GM04504 (cell line): ENCODE measurements at places on chromosomes 1 and 21.

- DNase-seq = no peak
These were observed 37.0 kb upstream of the MPC2 start for GRCh38 chr1:167973832-167974231.

DNA sequence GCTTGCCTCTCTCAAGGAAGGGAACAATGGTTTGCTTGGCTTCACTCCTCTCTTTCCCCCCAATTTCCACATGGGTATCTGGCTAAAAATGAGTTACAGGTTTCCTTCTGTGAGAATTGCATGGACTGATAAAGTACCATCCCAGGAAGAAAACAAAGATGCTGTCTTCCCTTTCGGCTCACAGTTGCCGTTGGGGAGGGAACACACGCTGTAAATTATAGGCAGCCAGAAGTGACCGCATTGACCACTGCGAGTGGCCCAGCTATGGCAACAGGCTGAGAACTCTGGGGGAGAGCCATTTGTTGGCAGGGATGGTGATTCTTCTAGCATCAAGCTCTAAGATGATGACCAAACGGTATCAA lies 2.9 kb downstream of the RUNX1 start:
- no peak for DNase-seq

DNA sequence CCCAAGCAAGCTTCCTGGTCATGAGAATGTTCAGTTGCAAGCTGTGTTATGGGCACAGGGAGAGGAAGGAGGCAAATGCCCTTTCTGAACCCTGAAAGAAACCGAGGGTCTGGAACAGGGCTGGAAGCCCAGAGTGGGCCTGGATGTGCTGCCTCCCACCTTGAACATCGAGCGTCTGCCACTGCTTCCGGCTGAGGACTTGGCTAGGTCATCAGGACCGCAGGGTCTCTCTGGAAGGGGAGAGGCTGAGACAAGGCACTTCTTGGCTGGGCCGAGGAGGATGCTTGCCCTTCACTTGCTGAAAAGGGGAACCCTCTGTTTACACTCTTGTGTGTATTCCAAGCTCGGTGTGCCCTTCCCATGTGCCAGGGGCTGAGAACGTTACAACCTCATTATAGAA lies 168.0 kb upstream of the C1orf174 start:
- no peak for DNase-seq

DNA sequence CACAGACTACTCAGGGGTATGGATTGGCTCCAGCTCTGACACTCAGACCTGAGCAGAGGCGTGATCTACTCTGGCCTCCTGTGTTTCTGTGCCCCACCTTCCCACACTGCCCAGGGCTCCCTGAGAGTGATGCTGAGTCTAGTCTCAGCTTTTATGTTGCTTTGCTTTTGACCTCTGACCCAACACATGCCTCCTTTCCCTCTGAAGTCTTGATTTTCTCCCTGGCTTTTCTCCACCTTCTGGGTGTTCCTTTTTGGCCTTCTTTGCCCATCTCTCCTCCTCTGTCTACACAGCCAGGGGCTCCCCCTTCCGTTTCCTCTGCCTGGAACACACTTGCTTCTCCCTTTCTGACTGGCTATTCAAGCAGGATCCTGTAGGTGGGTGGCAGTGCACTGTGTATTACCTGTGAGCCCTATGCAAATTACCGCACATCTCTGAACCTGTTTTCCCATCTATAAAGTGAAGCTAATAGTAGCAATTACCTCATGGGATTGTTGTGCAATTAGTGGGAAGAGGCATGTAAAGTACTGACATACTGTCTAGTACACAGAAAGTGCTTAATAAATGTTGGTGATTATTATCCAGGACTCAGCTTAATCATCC lies 13.7 kb upstream of the MEX3A start:
- no peak for DNase-seq

GRCh38 chr1:169108223-169108622 lies 1.7 kb downstream of the ATP1B1 start:
- DNase-seq = no peak

GRCh38 chr1:192159781-192160180 lies 1.5 kb downstream of the RGS18 start:
- no peak for DNase-seq

GRCh38 chr1:61992257-61992656 lies 202.4 kb upstream of the L1TD1 start:
- DNase-seq = no peak

GRCh38 chr1:231274119-231274825 lies 33.3 kb downstream of the GNPAT start:
- no peak for DNase-seq

- no peak for DNase-seq
These were observed 28.8 kb downstream of the SPSB1 start for GRCh38 chr1:9321480-9321849.

DNA sequence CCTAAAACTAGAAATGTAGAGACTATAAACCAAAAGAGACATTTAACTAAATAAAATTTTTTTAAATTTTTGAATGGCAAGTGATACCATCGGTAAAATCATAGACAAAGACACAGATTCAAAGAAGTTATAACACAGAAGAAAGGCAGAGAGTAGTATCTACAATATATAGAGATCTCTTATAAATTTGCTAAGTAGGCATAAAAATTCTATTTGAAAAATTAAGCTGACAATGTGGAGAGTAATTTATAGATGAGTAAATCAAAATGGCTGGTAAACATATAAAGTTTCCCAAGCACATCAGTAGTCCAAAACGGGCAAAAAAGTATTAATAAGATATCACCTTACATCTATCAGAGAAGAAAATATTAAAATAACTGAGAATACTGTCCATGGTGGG lies 1061.0 kb downstream of the ADGRL2 start:
- DNase-seq = no peak

- no peak for DNase-seq
These were observed 111.3 kb downstream of the TGFB2 start for GRCh38 chr1:218456444-218456843.

DNA sequence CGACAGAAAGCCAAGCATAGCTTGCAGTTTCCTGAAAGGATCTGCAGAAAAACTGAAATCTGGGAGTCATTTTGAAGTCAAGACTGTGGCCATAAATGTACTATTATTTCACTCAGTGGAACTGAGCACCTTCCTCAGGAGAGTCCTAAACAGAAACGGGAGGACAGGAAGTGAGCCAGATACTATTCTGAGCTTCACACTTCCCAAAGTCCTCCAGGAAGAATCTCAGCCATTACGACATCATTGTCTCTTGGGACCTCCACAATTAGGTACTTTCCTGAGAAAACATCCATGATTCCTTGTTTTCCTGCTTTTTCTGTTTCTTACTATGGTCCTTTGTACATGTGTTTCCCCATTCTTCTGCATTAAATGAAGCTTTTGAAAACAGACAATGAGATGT lies 299.2 kb upstream of the USP25 start:
- DNase-seq = no peak

- DNase-seq = no peak
These were observed 313.8 kb downstream of the MATN1 start for GRCh38 chr1:30409476-30410152.

GRCh38 chr1:10522322-10522860 lies 47.6 kb downstream of the PEX14 start:
- DNase-seq = no peak

- DNase-seq = no peak
These were observed 27.2 kb upstream of the BCL10 start for GRCh38 chr1:85303440-85304162.

DNA sequence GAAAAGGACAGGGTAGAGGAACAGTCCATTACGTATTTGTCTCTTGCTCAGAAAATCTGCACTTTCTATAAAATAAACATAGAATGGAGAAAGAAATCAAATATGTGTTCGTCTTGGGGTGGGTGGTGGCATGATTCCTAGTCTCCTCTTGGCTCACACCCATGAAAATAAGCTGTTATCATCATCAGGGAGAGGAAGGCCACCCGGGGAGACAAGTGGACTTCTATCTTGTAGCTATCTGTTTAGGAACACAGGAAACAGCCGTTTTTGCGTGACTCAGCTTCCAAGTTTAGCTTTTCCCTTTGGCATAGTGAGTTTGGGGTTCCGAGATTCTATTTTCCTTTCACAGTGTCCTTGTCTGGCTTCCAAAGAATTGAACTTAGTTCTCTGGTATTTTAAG lies 622.3 kb downstream of the PTPRU start:
- DNase-seq = no peak

DNA sequence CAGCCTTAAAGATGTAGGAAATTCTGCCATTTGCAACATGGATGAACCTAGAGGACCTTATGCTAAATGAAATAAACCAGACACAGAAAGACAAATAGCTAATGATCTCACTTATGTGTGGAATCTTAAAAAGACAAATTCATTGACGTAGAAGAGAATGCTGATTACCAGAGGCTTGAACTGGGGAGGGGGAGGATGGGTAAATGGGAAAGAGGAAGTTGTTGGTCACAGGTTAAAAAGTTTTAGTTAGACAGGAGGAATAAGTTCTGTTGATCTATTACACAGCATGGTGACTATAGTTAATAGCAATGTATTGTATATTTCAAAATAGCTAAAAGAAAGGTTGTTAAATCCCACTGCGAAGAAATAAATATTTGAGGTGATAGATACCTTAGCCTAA lies 62.8 kb downstream of the PKN2 start:
- no peak for DNase-seq

DNA sequence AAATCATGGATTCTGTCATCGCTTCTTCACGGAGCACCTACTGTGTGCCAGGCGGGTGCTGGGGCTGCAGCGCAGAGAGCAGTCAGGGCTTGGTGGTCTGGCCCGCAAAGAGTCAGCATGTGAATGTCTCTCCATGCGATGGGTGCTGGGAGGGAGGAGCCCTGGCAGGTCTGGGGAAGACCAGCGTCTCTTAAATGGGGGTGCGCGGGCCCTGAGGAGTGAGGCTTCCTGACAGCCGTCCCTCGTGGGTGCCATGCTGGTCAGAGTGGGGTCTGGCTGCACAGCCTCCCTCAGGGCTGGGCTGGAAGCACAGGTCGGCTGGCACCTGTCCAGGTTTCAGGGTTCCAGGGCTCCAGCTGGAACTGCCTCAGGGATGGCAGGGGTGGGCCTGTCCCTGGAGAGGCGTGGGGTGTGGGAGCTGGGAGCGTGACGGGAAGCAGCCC lies 18.5 kb downstream of the TP73 start:
- DNase-seq = no peak

DNA sequence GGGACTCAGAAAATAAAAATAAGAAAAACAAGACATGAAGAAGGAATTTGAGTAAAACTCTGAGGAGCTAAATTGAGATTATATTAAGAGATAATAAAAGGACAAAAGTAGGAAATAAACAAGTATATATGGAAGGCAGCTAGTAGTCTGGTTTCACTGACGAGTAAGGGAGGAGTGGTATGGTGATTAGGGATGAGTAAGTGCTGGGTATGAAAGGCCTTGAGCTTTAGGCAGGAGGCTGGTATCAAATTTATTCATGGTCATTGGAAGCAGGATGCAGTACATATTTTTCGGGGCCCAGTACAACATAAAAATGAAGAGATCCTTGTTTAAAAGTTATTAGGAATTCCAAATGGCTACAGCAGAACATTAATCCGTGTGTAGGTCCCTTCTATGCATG lies 789.7 kb upstream of the PRMT6 start:
- no peak for DNase-seq

GRCh38 chr1:210250998-210251679 lies 18.5 kb downstream of the SERTAD4 start:
- no peak for DNase-seq

GRCh38 chr1:205248793-205249601 lies 21.3 kb downstream of the TMCC2 start:
- no peak for DNase-seq

- DNase-seq = no peak
These were observed 5.2 kb downstream of the ZDHHC18 start for GRCh38 chr1:26831546-26832248.

GRCh38 chr1:226738421-226738994 lies 574 bp downstream of the ITPKB start:
- DNase-seq = no peak

GRCh38 chr1:154786804-154787570 lies 83.1 kb downstream of the KCNN3 start:
- no peak for DNase-seq
